Hematopoietic multipotent progenitor cell treated with erythropoietin and hydrocortisone succinate and interleukin-3 and kit ligand, for 8 days (in vitro differentiated cells): ENCODE measurements at places on chromosomes 7 and 10.

DNA sequence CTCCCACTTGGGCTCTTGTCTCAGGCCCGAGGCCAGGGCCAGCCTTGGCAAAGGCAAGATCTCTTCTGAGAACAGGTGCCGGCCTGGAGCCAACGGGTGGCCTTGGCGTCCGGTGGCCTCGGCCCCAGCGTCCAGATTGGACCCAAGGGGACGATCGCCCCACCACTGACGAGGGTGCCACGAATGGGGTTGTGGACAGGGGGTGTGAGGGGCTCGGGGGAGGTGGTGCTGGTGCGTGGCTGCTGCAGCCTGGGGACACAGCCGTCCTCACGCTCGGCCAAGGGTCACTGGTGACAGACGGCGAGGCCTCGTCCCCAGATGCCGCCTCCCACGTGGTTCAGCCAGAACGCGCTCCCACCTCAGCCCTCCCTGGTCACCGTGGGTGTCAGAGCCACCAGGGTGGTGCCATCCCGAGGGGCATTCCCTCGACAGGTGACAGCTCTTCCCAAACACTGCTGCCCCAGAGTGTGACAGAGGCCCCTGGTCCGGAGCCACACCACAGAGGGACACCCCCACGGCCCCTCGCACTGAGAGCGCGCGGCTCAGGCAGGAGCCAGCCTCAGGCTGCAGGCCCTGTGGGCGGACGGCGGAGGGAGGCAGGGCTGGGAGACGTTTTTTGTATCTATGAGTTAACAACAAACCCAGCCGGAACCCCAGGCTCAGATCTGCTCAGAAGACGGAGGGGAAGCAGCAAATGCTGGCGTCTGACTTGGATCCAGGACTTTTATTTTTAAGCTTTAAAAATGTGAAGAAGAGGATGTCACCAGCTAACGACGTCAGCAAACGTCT lies 18.5 kb upstream of the CFAP46 start:
- no peak for DNase-seq

DNA sequence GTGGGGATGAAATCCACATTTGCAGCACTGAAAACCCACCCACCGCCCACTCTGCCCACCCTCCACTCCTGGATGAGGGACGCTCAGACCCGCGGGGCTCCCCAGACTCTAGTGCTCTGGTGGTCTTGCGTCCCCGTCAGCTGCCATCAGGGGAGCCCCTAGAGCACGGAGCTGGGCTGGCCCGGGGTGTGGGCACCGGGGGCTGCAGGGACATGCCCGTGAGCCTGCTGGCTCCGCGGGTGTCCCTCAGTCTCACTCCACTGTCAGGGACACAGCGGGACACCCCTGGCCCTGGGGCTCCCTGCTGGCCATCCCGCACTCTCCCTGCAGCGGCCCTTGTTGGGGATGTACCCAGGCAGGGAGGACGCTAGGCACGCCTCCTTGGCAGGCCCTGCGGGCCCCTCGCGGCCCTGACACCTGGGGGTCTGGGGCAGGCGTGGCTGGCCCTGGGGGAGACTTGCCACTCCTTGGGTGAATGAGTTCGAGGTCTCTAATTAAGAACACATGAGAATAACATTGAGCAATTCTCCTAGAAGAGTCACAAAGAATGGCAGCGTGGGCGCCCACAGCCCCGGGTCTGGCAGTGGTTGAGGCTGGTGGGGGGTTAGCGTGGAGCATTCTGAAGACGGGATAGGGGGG lies 64.2 kb downstream of the CFAP46 start:
- no peak for DNase-seq

GRCh38 chr10:129774736-129775401 lies 189.2 kb downstream of the EBF3 start:
- DNase-seq: no peak

GRCh38 chr7:158617737-158618128 lies 30.1 kb upstream of the PTPRN2 start:
- no peak for DNase-seq

- DNase-seq: no peak
These were observed 9.5 kb downstream of the SLC18A2 start for GRCh38 chr10:117250411-117250810.

DNA sequence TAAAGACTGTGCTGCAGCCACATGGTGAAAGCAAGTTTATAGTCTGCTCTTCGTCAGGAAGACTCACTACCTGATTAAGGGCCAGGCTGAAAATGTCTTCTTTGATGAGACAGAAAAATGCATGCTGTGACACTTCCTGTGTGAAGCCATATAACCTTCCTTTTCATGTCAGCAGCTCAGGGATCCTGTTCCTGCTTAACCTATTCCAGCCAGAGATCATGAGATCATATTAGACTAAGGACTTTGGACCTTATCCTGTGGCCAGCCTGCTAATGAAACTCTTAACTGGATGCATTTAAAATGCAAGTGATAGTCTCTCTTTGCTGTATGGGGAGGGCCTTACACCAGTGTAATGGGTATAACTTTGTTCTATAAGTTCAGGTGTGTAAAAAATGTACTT lies 165.2 kb downstream of the PTEN start:
- no peak for DNase-seq
